B cell (primary cell): ENCODE measurements at places on chromosomes 3 and 15. TPM values are rescaled to one million over a fixed set of nuclear protein-coding genes. Genes with fewer than 3 reads are reported as not detected.

The OR4M2 gene
- total RNA-seq, result not detected in 2 replicates

The ENTPD3 gene
- not detected in 2 replicates for total RNA-seq

The CCNB2 gene
- 0.67 TPM in 1 of 2 replicates, not detected in the other for total RNA-seq

The TRAIP gene
- 8.7 and 9.9 TPM in 2 replicates for total RNA-seq

The BOC gene
- total RNA-seq, result 0.12 and 0.78 TPM in 2 replicates

The TERC gene
- total RNA-seq, result 10.6 and 12.5 TPM in 2 replicates

The OXTR gene
- 0.10 and 0.17 TPM in 2 replicates for total RNA-seq

- H3K27me3 ChIP-seq, result peaks cover 40% of the 10 kb centered on the region
- no peak overlapping the region for H3K27ac ChIP-seq
- no peaks in the 10 kb centered on the region for H3K36me3 ChIP-seq
Observed at GRCh38 chr3:182686033-182686886, 107.0 kb upstream of the ATP11B start.

- no peaks in the 10 kb centered on the region for H3K4me1 ChIP-seq
- no peak overlapping the region for H3K27ac ChIP-seq
- H3K36me3 ChIP-seq, result no peaks in the 10 kb centered on the region
- H3K4me3 ChIP-seq, result no peak overlapping the region
- no peak for DNase-seq
Observed at GRCh38 chr15:36172955-36173354, 406.5 kb upstream of the CDIN1 start.

GRCh38 chr3:98901119-98901391 is 440 bp downstream of the DCBLD2 start:
- peaks cover 12% of the 10 kb centered on the region for H3K4me1 ChIP-seq
- no peaks in the 10 kb centered on the region for H3K36me3 ChIP-seq
- DNase-seq, result peak; percentile 51

- no peaks in the 10 kb centered on the region for H3K27me3 ChIP-seq
- no peak overlapping the region for H3K27ac ChIP-seq
Observed at GRCh38 chr3:124620600-124621063, 109.6 kb upstream of the UMPS start.

- H3K27me3 ChIP-seq, result no peaks in the 10 kb centered on the region
- DNase-seq, result no peak
- H3K4me3 ChIP-seq, result no peak overlapping the region
- H3K36me3 ChIP-seq, result no peaks in the 10 kb centered on the region
- H3K27ac ChIP-seq, result no peak overlapping the region
Observed at GRCh38 chr3:24363242-24363641, 131.4 kb downstream of the THRB start.

GRCh38 chr3:43014241-43014640 is 35.1 kb downstream of the GASK1A start:
- no peak overlapping the region for H3K27ac ChIP-seq
- H3K36me3 ChIP-seq, result no peaks in the 10 kb centered on the region
- H3K4me3 ChIP-seq, result no peak overlapping the region
- no peaks in the 10 kb centered on the region for H3K27me3 ChIP-seq
- no peaks in the 10 kb centered on the region for H3K4me1 ChIP-seq

GRCh38 chr3:168534761-168535160 is 439.0 kb upstream of the GOLIM4 start:
- no peak for DNase-seq
- H3K27me3 ChIP-seq, result peaks cover 2% of the 10 kb centered on the region
- H3K27ac ChIP-seq, result no peak overlapping the region
- no peak overlapping the region for H3K4me3 ChIP-seq

- H3K4me3 ChIP-seq, result no peak overlapping the region
- no peaks in the 10 kb centered on the region for H3K4me1 ChIP-seq
- no peak overlapping the region for H3K27ac ChIP-seq
- DNase-seq, result no peak
- H3K36me3 ChIP-seq, result no peaks in the 10 kb centered on the region
Observed at GRCh38 chr3:169203631-169204550, 459.6 kb downstream of the MECOM start.

DNA sequence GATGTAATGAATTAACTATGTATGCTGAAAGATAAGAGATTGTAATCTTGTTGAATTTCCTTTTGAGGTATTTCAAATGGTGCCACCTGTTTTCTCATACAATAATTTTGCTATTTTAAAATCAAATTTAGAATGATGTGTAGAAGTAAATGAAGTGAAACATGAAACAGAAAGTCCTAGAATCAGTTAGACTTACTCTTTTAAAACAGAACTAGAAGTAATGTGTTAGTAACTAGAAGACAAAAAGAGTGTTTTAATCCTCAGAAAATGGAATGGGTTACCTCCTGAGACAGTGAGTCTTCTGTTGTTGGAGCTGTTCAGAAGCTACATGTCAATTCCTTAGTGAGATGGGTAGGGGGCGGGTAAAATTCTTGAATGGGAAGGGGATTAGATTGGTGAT is 8.1 kb upstream of the MAP2K5 start:
- H3K4me1 ChIP-seq, result peaks cover 4% of the 10 kb centered on the region
- H3K36me3 ChIP-seq, result no peaks in the 10 kb centered on the region
- no peak overlapping the region for H3K4me3 ChIP-seq
- DNase-seq, result no peak

- peaks cover 26% of the 10 kb centered on the region for H3K36me3 ChIP-seq
- H3K4me3 ChIP-seq, result no peak overlapping the region
- H3K27me3 ChIP-seq, result no peaks in the 10 kb centered on the region
- no peak for DNase-seq
- H3K4me1 ChIP-seq, result peaks cover 6% of the 10 kb centered on the region
Observed at GRCh38 chr3:12578742-12579141, 21.9 kb downstream of the MKRN2 start.

GRCh38 chr3:58332575-58333188 is at the start of gene PXK:
PXK (plus strand) TSS chr3:58332892; CDS start chr3:58332989, 97 bp downstream.
- H3K36me3 ChIP-seq, result no peaks in the 10 kb centered on the region
- H3K4me3 ChIP-seq, result peak within 1 kb of the TSS; percentile 72
- peak; percentile 86 for DNase-seq
- H3K27me3 ChIP-seq, result no peaks in the 10 kb centered on the region

DNA sequence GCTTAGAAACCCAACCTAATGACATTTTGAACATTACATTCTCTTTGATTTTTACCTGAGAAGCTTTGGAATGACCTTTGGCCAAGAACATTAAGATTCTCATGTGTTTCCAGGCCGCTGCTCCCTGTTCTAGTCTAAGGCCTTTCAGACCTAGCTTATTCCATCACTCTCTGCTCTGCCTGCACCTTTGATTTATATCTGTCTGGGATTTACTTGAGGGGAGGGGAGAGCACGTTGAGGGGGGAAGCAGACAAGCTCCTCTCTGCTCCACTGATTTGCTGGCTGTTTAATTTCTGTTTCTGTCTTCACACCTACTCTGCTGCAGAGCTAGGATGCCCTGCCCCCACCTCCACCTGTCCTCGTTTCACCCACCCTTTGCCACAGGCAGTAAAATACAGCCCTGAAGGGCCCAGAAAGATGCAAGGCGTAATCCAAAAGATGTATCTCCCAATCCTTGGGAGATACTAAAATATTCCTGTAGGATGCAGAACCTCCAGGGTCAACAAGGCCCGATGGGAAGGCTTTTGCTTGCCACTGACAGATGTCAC is 429.8 kb downstream of the EPHB1 start:
- H3K4me3 ChIP-seq, result no peak overlapping the region
- no peak for DNase-seq
- no peaks in the 10 kb centered on the region for H3K27me3 ChIP-seq
- no peaks in the 10 kb centered on the region for H3K4me1 ChIP-seq
- H3K27ac ChIP-seq, result no peak overlapping the region

DNA sequence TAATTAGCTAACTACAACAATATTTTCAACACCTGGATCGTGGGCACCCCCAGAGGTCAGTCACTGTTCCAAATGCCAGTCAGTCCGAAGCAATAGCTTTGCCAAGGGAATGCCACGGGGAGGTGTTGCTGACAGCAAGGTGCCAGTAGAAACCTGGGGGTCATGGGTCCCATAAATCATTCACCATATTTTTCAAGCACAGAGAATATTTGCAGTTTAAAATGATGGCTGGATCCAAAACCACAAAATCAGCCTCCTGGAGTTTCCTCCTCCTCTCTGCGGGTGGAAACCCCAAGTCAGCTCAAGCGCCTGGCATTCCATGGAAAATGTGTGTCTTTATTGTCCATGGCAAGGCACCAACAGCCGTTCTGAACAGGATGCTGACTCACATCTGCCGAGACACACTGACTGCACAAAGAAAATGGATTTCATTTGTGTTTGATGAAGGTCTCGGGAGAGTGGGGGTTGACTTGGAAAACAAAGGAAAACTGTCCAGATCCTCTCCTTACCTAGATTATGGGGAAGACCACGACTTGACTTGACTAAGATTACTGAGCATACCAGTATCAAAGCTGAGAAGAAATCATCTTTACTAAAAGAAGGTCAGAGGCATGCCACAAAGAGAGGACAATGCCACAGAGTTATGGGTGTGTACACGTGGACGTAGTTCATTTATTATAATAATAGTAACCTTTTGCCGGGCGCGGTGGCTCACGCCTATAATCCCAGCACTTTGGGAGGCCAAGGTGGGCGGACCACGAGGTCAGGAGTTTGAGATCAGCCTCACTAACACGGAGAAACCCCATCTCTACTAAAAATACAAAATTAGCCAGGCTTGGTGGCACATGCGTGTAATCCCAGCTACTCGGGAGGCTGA is 26.4 kb downstream of the ANXA2 start:
- peaks cover 1% of the 10 kb centered on the region for H3K36me3 ChIP-seq
- H3K4me3 ChIP-seq, result no peak overlapping the region
- no peaks in the 10 kb centered on the region for H3K27me3 ChIP-seq
- H3K4me1 ChIP-seq, result no peaks in the 10 kb centered on the region
- no peak for DNase-seq

DNA sequence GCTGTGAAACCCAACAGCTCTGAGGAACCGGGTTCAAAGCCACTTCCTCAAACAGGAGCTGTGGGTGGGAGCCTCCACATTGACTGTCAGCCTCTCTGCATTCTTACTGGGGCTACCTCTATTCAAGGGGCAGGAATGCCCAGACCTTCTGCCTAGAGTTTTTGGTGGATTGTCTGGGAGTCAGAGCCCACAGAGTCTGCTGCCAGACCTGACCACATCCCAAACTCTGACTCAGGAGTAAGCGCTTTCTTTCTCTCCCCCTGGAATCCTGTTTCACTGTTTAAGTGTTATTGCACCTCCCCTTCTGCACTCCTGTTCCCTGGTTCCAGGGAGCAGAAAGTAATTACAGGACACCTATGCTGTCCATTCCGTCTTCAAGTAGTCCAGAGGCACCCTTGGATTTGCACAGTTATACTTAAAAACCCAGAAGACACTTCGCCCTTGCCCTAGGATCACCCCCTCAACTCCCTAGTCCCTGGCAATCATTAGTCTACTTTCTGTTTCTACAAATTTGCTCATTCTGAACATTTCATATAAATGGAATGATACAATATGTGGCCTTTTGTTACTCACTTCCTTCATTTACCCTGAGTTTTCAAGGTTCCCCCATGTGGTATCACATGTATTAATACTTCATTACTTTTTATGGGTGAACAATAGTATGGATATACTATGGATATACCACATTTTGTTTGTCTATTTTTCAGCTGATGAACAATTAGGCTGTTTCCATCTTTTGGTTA is 37.9 kb upstream of the TJP1 start:
- no peaks in the 10 kb centered on the region for H3K27me3 ChIP-seq
- no peaks in the 10 kb centered on the region for H3K4me1 ChIP-seq
- no peak overlapping the region for H3K4me3 ChIP-seq
- no peak overlapping the region for H3K27ac ChIP-seq
- H3K36me3 ChIP-seq, result no peaks in the 10 kb centered on the region
- no peak for DNase-seq
